ENCODE measurements at places on chromosomes 16 and 17.
A peak's percentile ranks its signal among the peaks of the same experiment; 100 is the strongest.

DNA sequence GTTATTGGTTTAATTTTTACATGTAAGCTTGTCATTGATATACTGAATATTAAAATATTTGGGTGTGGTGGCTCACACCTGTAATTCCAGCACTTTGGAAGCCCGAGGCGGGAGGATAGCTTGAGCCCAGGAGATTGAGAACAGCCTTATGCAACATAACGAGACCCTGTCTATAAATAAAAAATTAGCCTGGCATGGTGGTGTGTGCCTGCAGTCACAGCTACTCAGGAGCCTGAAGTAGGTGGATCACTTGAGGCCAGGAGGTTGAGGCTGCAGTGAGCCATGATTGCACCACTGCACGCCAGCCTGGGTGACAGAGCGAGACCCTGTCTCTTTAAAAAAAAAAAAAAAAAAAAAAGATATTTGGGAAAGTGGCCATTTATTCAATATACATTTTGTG, 32.3 kb downstream of the NFAT5 start:
- DNase-seq = no peak

DNA sequence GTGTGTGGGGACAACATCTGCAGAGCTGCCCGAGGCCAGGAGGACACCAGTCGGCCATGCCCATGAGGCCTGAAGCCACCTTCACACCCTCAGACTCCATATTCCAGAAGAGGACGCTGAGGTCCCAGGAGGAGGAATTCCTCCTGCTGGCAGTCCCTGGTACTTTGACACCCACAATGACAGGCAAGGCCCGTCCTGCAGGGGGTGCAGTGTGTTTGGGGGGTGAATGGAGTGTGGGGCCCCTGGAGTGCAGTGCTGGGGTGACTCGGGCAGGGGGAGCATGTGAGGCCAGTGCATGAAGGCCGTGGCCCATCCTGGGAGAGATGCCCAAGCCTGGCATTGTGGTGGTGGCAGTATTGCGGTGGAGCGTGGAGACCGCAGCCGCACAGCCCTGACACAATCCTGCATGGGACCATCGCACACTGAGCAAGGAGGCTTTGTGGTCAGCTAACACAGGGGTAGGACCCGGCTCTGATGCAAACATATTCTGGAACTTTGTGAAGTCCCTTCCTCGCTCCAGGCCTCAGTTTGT, 52.2 kb downstream of the ZDHHC7 start:
- no peak for DNase-seq

DNA sequence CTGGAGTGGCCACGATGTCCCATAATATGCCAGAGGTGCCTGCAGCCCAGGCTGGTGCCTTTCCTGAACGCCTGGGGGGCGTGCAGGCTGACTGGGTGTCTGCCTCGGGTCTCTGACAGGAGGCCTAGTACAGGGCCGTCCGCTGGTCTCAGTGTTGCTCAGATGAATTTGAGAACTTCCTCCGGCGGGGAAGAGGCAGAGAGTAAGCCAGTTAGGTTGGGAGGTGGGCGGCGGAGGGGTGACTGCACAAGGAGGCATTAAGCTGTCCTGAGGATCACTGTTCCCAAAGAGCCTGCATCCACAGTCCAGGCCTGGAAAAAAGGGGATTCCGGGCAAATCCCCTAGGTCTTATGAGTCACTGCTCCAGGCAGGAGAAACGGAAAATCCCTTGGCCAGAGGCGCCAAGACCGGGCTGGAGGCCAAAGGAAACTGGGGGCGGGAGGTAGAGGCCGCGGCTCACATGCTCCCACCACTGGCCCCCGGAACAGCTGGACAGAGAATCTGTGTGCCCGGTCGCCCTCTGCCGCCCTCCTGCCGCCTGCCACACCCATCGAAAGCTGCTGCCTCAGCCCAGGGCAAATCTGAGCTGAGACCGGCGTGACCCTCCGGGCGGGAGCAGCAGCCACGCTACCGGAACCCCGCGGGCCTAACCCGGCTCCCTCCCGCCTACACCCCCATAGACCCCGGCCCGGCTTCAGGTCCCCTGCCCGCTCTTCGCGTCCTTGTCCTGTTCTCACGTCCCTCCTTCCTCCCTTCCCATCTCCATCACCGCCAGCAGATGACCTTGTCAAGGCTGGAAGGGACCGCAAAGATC, 1.2 kb downstream of the TRIM47 start:
- DNase-seq = peak; percentile 96

DNA sequence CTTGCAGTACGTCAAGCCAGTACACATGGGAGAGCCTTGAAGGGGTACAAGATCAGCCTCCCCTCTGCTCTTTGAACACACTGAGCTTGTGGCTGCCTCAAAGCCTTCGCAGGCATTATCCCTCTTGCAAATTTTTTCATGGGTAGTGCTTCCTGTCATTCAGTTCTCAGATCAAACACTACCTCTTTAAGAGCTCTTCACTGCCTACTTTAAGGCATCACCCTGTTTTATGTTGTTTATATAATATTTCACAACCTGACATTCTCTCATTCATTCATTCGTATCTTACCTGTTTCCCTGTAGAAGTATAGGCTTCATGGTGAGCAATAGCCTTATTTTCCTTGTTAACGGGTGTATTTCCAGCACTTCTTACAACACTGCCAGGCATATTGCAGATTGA, 269.1 kb downstream of the CDH13 start:
- no peak for DNase-seq

- DNase-seq = no peak
These were observed 20.8 kb upstream of the PPM1E start for GRCh38 chr17:58734811-58735210.

- no peak for DNase-seq
These were observed 16.3 kb downstream of the ENPP7 start for GRCh38 chr17:79746889-79747507.
